NCI-H1105 (cell line): ENCODE measurements at places on chromosomes 16 and 17.

- DNase-seq: no peak
Observed at GRCh38 chr16:62450291-62450690, 414.1 kb upstream of the CDH8 start.

- DNase-seq: no peak
Observed at GRCh38 chr16:31291376-31291775, 31.6 kb downstream of the ITGAM start.

DNA sequence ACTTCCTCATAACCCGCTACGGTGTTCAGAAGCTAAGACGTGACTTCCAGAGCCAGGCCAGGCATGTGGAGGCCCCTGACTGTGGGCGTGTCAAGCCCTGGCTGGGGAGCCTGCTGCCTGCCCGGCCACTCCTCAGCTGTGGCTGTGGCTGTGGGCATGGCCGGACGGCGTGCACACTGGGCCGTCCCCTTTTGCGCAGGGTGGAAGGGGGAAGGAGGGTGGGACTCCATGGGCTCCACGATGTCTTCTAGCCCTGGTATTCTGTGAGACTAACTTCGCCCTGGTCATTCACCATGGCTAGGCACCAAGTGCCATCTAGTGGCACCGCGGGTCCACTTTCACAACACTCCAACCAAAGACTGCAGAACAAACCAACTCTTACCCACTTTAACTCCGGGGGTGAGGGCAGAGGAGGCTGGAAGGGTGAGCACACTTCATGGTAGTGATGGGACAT lies 67.9 kb downstream of the N4BP1 start:
- no peak for DNase-seq

- no peak for DNase-seq
Observed at GRCh38 chr16:68081861-68082628, 3.1 kb upstream of the NFATC3 start.

DNA sequence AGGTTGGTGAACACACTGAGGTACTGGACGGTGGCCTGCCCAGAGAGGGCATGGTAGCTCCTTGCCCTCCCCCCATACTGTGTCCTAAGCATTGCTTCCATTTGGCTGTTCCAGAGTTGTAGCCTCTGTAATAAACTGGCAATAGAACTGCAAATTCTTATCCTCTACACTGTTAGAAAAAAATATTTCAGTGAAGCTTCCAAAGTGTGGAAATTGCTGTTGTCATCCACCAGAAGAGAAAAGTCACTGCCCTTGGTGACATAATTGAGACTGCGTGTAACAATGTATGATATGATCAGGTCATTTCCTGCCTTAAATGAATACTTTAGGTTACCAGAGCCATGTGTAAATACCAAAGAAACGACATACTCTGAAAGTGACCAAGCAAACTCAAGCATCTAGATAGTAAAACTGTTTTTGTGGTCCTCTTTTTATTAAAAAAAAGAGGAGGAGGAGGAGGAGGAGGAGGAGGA lies 65.9 kb downstream of the CEP95 start:
- no peak for DNase-seq

DNA sequence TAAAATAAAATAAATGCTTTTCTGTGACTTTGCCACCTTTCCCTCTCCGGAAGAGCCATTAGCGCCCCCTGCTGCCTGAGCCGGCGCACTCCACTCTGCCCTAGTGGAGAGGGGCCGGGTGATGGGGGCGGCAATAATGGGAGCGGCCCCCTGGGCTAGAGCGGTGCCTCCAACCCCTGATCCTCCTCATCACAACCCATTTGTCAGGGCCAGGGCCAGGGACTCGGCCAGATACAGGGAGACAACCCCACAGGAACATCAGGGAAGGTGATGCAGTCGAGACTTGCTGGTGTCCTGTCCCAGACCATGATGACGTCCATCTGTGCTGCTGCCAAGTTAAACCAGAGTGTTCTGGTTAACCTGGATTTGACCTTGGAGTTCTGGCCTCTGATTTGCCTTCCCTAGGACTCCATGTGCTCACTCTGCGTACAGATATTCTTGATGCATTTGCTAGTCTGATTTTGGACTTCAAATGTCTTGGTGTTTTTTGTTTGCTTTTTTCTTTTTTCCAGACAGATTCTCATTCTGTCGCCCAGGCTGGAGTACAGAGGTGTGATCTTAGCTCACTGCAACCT lies 46.1 kb upstream of the BPTF start:
- DNase-seq: no peak

- DNase-seq: no peak
Observed at GRCh38 chr17:49776551-49777300, 11.8 kb upstream of the KAT7 start.

GRCh38 chr16:50967827-50968612 lies 183.1 kb downstream of the SALL1 start:
- no peak for DNase-seq

- peak; percentile 75 for DNase-seq
Observed at GRCh38 chr16:30893744-30894539, at the start of gene BCL7C. Gene BCL7C (minus strand): TSS chr16:30894077. CDS start chr16:30893944, 133 bp downstream.

DNA sequence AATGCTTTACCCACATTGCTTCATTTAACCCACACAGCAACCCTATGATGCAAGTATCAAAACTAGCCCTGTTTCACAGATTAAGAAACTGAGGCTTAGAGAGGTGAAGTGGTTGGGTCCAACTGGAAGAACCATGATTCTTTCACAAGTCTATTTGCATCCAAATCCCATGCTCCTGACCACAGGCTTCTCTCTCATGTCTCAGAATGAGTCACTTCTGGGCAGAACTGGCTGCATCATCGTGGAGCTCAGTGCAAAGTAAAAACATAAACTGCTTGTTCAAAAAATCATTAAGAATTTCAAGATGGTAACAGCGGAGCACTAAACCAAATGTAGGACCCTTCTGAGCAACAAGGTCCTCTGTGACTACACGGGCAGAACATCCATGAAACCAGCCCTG lies 20.2 kb upstream of the CES1 start:
- DNase-seq: no peak
